ENCODE measurements at places on chromosomes 11 and 22. TPM values are rescaled to one million over a fixed set of nuclear protein-coding genes. Genes with fewer than 3 reads are reported as not detected.

GRCh38 chr11:93049740-93050139 is 80.3 kb downstream of the MTNR1B start:
- DNase-seq: no peak

DNA sequence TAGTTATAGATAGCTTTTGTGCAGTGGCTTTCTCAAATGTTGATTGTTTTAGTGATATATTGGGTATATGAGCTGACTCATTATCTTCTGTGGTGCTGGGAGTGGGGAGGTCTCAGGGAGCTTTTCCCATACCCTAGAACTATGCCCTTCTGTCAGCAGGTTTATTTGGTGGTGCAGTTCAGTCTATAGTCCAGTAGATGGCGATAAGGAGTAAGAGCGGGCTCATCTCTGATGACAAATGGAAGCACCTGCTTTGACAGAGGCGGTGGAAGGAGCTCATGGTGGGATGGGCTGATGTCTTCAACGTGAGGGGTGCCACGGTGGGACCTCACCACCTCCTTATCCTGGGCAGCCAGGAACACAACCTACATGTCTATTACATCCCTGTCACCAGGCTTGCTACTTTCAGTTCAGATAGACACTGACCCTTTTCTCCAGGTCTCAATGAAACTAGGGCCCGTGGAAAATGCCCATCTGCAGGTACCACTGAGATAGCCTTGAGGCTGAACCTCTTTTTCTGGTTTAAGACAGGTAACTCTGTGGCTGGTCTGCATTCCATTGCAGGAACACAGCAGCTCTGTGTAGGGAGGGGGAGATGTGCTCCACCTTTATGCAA is 13.0 kb upstream of the OR6A2 start:
- DNase-seq: peak; percentile 38

- DNase-seq: peak; percentile 44
Observed at GRCh38 chr11:120336641-120337354, 585 bp downstream of the ARHGEF12 start.

- DNase-seq: no peak
Observed at GRCh38 chr11:88544656-88545280, 207.2 kb upstream of the CTSC start.

DNA sequence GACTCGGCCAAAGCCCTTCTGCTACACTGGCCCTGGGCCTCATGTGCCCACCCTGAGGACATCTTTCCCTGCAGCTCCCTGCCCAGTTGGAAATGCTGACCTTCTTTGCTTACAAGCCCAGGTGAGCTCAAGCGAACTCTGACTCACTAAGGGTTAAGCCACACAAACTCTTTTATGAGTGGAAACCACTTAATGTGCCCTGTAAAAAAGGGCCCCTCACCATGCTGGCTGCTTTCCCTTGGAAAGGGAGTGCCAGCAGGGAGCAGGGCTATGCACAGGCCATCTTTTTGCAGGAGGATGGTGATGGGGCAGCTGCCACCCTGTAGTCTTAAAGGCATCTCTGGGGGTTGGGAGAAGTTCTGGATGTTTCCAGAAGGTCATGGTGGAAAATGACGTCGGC is 18.7 kb downstream of the EHF start:
- no peak for DNase-seq

GRCh38 chr22:50702821-50703725 is 30.4 kb downstream of the SHANK3 start:
- no peak for DNase-seq

DNA sequence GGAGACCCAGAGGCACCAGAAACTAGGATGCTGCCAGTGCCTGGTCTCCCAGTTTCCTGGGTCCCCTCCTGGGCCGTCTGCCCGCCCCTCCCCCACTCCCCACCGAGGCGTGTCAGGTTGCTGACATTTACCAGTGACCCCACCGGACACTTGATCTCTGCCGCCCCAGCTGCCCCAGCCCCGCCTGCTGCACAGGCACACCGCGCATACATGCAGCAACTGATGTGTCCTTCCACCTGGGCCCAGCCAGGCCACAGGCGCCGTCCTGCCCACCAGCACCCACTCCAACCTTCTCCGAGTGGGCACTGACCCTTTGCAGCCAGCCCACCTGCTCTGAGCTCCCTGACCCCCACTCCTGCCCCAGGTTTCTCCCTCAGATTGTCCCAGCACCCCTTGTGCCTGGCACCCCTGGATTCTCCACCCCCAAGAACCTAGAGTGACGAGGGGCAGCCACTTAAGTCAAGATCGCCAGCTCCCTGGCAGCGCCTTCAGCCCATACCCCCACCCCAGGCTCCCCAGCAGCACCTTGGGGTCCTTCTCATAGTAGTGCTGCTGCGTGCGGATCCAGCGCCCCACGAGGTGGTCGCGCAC is 548 bp downstream of the PYGM start:
- no peak for DNase-seq

GRCh38 chr11:13008625-13009475 is at the start of gene RASSF10:
TSS of gene RASSF10 (plus strand) at chr11:13009316. CDS start at chr11:13009577, 261 bp downstream.
- peak; percentile 13 for DNase-seq

DNA sequence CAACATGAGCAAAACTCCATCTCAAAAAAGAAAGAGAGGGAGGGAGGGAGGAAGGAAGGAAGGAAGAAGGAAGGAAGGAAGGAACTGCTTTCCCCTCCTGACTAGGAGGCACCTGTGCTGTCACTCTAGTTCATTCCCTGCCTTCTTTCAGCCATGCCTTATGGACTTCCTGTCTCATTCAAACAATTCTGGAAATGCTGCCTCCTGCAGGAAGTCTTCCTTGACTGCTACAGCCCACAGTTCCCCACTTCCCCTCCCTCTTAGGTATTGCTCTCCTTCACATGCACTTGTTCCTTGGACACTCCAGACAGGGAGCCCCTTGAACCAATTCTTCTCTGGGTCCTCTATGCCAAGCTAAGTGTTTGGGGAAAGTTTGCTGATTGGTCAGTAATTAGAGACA is 31.6 kb upstream of the WNT11 start:
- no peak for DNase-seq

DNA sequence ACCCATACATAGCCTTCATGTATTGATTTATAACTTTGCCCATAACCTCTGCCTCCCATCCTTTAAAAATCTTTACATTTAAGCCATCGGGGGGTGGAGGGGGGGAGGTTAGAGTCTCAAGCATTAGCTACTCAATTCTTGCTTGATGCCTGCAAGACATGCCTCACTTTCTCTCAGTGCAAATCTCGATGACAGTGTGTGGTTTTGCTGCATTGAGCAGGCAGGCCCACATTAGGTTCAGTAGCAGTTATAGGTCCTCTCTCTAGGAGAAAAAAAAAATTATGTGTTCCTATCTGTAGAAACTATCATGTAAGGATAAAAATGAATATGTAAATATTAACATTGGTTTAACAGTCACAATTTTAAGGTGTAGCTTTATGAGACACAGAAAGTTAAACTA is 314.0 kb upstream of the ANO3 start:
- DNase-seq: no peak

GRCh38 chr11:17184882-17185587 is 22.8 kb downstream of the PIK3C2A start:
- DNase-seq: no peak

GRCh38 chr11:60459345-60459744 is 3.7 kb downstream of the MS4A1 start:
- DNase-seq: no peak

GRCh38 chr11:15910761-15911160 is 445.6 kb downstream of the SOX6 start:
- no peak for DNase-seq

- peak; percentile 17 for DNase-seq
Observed at GRCh38 chr11:115054570-115055538, 376.5 kb downstream of the NXPE2 start.

- DNase-seq: no peak
Observed at GRCh38 chr11:94858012-94858705, 90.0 kb downstream of the AMOTL1 start.

- no peak for DNase-seq
Observed at GRCh38 chr11:124870430-124870829, 5.2 kb downstream of the ROBO3 start.

DNA sequence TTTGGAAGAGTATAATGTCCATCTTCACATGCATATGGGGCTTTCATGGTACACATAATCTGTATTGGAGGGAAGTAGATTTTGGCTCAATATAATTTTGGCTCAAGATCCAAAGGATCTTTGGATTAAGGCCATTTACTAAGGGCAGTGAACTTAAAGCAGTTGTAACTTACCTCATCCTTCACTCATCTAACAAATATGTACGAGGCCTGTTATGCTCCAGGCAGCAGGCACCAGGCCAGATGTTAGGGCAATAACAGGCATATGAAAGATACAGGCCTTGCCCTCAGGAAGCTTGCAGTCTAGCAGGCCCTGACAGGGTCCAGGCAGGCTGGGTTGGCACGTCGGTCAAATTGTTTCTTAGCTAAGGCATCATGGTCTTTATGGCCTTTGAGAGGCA is 44.6 kb downstream of the LIF start:
- no peak for DNase-seq

DNA sequence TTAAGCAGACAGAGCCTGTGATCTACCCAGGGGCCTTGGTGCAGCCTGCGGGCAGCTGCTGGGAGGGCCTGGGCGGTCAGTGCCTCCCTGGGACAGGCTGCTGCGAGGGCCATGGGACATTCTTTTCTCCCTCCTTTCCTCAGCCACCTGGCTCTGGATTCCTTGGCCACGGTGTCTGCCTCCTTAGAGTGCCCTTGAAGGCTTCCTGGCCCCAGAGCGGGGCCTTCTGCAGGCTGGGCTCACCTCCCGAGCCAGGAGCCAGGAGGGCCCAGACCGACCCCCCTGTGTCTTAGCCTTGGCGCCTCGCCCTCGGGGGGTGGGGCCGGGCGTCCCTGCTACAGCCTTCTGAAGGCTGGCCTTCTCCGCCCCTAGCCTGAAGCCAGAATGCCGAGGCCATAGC is 231.2 kb downstream of the TBC1D22A start:
- DNase-seq: no peak

DNA sequence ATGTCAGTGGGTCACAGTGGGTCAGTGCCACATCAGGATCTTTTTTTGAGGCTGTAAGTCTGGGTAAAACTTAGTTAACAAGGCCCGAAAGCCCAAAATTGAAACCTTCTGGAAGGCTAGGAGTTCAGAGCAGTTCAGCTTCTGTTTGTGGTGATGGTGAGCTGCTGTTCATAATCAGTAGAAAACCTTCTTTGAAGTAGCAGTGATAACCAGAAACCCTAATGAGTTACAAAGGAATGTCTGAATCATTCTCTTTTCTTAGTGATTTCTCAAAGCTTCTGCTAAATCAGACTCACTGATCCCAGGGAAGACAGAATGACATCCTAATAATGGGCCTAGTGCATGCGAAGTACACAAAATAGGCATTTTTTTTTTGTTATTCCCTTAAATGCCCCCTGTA is 124.7 kb downstream of the PARVA start:
- no peak for DNase-seq

GRCh38 chr11:82854242-82854641 is 46.0 kb downstream of the PRCP start:
- DNase-seq: no peak

GRCh38 chr11:78354408-78355308 is 63.0 kb downstream of the GAB2 start:
- DNase-seq: no peak

GRCh38 chr11:103737037-103737622 is 299.3 kb upstream of the DDI1 start:
- DNase-seq: no peak

- DNase-seq: no peak
Observed at GRCh38 chr22:46625113-46625842, 5.1 kb downstream of the GRAMD4 start.

DNA sequence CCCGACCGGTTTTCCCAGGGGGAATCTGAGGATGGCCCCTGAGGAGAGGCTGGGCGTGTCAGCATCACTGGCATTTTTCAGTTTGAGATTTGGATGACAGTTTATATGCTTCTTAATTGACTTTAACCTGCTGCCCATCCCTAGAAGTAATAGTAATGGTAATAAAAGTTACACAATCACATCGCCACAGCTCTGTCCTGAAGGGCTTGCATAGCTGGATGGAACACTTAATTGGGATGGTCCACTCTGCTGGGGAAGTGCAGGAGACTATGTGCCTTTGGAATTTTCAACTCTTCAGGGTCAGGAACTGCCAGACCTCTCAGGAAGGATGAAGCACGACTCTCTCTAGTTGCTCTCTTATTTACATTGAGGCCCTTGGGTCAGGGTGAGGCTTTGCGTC is 16.2 kb downstream of the BARX2 start:
- DNase-seq: no peak

DNA sequence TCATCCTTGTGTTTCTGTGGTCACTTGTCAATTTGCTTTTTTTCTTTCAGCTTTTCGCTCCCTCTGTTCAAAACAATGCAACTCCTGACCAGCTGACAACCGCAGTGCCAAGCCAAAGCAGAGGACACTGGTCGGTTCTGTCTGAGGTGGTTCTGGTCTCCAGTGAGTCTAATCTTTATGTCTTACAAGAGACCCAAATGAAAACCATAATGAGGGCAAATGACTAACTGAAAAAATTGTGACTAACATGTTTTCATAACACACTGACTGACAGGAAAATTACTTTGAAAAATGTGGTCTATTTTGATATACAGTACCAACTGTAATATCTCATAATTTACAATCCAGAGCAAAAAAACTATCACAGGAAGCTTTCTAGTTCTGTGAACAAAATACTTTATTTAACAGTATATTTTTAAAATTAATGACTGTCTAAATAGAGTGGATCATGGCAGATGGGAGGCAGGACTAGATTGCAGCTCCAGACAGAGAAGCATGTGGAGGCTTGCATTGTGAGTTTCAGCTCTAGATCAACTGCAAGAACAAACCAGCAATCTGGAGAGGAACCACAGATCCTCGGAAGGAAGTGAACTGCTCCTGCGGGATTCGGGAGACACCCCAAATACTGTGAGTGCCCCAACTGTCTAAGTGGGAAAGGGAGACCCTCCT is 311.8 kb downstream of the SBF2 start:
- DNase-seq: no peak

GRCh38 chr11:96265220-96265737 is 77.7 kb downstream of the MAML2 start:
- no peak for DNase-seq

GRCh38 chr11:76628408-76628947 is 42.1 kb downstream of the LRRC32 start:
- no peak for DNase-seq

GRCh38 chr11:1556278-1556902 is 15.7 kb downstream of the DUSP8 start:
- DNase-seq: no peak

PKDREJ gene
- total RNA-seq: under 0.01 TPM

CARD18 gene
- not detected for total RNA-seq

CDC42EP2 gene
- 10.1 TPM for total RNA-seq

MAP6 gene
- total RNA-seq: 92.6 TPM

TTLL12 gene
- 17.7 TPM for total RNA-seq

KIF18A gene
- 15.0 TPM for total RNA-seq

OR8B2 gene
- not detected for total RNA-seq

GPHA2 gene
- not detected for total RNA-seq

DSCAML1 gene
- 18.8 TPM for total RNA-seq

RHOG gene
- 3.5 TPM for total RNA-seq

CTSF gene
- 25.3 TPM for total RNA-seq

FLRT1 gene
- total RNA-seq: 3.7 TPM

NXPE4 gene
- not detected for total RNA-seq

TIGD3 gene
- total RNA-seq: 2.5 TPM
